Transverse colon (tissue), 4 donors: ENCODE measurements at places on chromosomes 4 and X. TPM values are rescaled to one million over a fixed set of nuclear protein-coding genes. Genes with fewer than 3 reads are reported as not detected.
A peak's percentile ranks its signal among the peaks of the same experiment; 100 is the strongest.

DNA sequence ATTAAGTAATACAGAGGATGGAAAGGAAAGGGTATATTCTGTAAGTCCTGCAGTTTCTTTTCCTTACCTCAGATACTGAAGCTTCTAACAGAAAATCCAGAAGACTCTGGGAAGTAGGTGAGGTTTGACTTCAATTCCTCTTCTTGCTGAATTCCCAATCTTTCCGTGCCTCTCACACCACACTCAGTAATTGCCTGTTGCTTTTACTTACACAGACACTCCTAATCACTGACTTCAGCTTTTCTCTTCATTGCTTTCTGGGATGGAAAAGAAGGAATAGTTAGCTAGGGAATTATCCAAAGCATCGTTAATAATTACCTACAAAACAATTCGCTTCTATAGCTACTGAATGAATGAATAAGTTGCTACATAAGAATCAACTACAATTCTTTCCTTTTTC, 163.6 kb downstream of the FBXO8 start:
- no peaks in the 10 kb centered on the region for H3K4me1 ChIP-seq
- peaks cover 4% of the 10 kb centered on the region for H3K27me3 ChIP-seq
- H3K4me3 ChIP-seq, result peak overlapping the region; percentile 13
- peak overlapping the region; percentile 18 for H3K27ac ChIP-seq
- no peaks in the 10 kb centered on the region for H3K36me3 ChIP-seq

DNA sequence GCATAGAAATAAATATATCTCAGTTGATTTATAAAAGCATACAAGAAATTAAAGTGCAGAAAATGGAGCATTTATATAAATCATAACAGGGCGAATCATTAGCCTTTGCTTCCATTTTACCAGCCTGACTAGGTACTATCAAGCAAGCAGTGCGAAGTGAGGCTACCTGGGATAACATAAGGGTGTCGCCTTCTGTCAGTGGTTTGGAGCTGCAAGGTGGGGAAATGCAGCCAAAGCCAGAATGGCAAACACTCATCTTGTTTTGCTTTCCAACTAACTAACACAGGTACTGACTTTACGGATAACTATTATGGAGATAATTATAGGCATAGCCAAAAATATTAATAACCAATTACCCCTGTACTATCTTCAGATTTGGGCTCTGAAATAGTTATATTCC, 1459.8 kb downstream of the RAPGEF2 start:
- no peak overlapping the region for H3K4me3 ChIP-seq
- no peaks in the 10 kb centered on the region for H3K36me3 ChIP-seq
- H3K27me3 ChIP-seq, result no peaks in the 10 kb centered on the region
- no peak overlapping the region for H3K27ac ChIP-seq
- no peaks in the 10 kb centered on the region for H3K4me1 ChIP-seq

GRCh38 chrX:100207331-100208024, 202.6 kb downstream of the PCDH19 start:
- H3K4me1 ChIP-seq, result no peaks in the 10 kb centered on the region
- no peaks in the 10 kb centered on the region for H3K27me3 ChIP-seq
- no peak overlapping the region for H3K27ac ChIP-seq

DNA sequence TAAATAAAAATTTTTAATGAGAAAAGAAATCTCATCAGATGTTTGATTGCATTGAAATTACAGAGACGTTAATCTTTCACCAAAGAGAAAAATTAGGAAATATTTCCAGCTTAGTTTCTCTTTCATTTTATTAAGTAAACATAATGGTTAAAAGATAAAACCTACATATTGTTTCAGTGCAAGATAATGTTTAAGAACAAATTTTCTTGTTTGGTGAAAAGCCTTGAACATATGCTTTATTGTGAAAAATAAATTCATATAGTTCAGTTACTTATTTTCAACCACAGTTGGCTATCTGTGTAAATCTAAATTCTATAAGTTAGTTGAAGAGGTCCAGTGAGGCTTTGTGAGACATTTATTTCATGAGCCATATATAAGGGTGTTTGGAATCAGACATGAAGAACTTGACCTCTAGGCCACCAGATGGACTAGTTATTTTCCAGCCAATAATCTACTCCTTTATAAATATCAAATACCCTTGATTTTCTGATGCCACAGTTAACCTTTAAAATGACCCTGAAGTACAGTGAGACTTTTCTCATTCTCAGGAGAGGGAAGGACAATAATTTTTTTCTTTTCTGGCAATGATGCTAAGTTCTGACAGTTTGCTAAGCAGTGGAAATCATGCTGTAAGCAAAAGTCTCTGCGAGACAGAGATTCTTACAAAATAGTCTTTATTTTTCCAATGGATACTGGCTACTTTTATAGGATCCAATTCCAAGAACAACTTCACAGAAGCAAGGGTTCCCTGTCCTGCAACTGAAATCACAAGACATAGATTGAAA, 2.5 kb downstream of the ARSJ start:
- H3K27ac ChIP-seq, result peak overlapping the region; percentile 85
- no peaks in the 10 kb centered on the region for H3K36me3 ChIP-seq
- no peak overlapping the region for H3K4me3 ChIP-seq
- H3K27me3 ChIP-seq, result no peaks in the 10 kb centered on the region

DNA sequence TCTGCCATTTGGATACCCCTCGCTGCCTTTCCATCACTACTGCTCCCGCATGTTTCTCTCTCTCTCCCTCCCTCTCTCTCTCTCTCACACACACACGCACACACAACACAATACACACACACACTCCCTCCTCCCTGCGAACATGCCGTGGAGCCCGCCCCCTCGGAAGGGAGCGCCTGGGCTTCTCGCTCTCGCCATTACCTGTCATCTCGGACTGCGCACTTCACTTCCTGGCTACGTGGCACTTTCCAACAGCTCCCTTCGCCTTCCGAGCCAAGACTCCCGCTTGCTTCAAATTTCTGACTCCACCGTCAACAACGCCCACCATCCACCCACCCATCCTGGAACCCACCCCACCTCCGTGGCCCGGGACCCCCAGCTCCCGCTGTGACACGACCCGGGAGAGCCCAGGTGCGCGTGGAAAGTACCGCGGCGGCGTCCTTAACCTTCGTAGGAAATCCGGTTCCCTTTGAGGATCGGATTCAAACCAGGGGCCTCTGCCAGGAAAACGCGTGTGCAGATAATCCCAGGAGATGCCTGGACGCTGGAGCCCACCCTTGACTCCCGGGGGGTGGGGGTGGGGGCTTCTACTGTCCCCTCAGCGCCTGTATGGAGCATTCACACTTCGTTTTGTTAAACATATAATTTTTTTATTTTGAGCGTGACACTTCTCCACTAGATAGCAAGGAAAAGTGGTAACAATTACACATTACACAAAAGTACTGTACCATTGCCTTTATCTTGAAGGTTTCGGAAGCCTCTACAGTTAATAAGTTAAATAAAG, 12.5 kb downstream of the ARX start:
- peaks cover 64% of the 10 kb centered on the region for H3K27me3 ChIP-seq
- no peak for DNase-seq
- no peaks in the 10 kb centered on the region for H3K36me3 ChIP-seq
- peaks cover 5% of the 10 kb centered on the region for H3K4me1 ChIP-seq

GRCh38 chrX:153903991-153904957, at the start of gene AVPR2:
Gene AVPR2 (plus strand): TSS chrX:153904673. CDS start chrX:153905146, 473 bp downstream.
- H3K27ac ChIP-seq, result no peak within 1 kb of the TSS
- DNase-seq, result no peak
- H3K4me3 ChIP-seq, result no peak within 1 kb of the TSS
- peaks cover 11% of the 10 kb centered on the region for H3K4me1 ChIP-seq
- H3K36me3 ChIP-seq, result no peaks in the 10 kb centered on the region

Gene TRPC3
- total RNA-seq, result 3.4 TPM
